ENCODE measurements at places on chromosomes 2 and 18.

DNA sequence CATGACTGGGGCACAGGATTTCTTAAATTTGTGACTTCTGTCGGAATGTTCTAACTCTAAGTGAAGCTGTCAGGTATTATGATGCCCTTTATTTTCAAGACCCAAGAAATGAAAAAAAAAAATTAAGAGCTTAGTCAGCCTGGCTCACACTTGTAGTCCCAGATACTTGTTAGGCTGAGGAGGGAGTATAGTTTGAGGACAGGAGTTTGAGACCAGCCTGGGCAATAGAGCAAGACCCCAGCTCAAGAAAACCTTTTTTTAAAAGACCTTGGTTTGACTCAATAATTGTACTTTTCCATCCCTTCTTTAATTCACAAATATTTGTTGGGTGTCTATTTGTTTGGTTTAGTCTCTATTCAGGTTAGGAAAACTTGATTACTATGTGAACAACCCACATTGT, 310.0 kb downstream of the STK39 start:
- DNase-seq: no peak

GRCh38 chr2:159098361-159098760, 129.9 kb downstream of the TANC1 start:
- DNase-seq: no peak

DNA sequence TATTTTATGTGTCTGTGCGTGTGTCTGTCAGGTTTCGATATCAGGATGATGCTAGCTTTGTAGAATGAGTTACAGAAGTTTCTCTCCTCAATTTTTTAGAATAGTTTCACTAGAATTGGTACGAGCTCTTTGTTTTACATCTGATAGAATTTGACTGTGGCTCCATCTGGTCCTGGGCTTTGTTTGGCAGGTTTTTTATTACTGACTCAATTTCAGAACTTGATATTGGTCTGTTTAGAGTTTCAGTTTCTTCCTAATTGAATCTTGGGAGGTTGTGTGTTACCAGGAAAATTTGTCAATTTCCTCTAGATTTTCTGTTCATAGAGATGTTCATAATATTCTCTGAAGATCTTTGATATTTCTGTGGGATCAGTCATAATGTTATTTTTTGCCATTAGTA, 289.4 kb upstream of the COL3A1 start:
- DNase-seq: no peak

DNA sequence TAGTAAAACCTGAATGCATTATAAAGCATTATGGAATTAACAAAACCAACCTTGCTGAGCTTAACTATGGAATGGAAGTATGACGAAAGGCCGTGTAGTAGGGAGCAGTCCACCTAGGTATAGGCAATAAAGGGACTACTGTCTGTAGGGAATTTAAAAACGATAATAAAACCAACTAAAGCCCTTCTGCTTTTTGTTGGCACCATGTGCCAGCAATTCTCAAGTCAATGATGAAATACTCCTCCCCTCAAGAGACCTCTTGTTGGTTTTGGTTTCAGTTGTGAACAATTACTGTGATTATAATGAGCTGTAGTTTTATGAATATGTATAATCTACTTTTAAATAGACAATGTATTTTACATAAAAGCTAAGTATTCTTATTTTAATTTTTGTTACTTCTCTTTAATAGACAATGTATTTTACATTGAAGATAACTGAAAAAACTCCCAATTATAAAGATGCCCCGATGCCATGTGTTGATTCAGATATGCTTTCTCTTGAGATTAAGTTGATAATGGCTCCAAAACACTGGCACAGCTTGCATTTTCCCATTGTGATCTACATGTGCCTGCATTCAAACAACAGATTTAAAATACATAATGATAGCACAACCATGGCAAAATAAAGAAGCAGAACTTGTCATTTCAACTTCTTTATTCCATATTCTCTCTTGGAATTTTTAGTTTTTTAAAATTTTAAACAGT, 55.5 kb upstream of the ZDBF2 start:
- no peak for DNase-seq

- DNase-seq: no peak
Observed at GRCh38 chr2:130251535-130251872, 53.3 kb upstream of the TUBA3E start.
